Activated CD4-positive, alpha-beta T cell treated with anti-CD3 and anti-CD28 coated beads, Interleukin-2, amount 50 U/mL, for 16 hours (primary cell): ENCODE measurements at places on chromosomes 16 and 17.
A peak's percentile ranks its signal among the peaks of the same experiment; 100 is the strongest.

DNA sequence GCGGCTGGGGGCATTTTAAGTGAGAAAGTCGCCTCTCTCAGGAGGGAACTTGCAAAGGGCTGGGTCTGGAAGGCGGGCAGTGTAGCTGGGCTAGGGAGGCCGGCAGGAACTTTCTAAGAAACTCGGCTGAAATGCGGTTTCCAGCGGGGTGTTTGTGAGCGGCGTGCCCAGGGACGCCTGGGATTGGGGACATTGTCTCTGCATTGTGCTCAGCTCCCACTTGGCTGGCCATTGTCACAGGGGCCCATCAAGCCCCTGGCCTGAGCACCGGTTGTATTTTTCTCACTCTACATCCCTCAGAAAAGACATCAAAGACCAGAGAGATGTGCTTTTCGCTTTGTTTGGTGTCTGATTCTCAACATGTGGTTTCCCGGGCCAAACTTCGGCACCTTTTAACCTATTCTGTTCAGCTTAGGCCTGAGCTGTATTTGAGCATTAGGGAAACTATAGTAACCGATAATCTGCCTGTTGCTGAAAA, 291.1 kb upstream of the IRX3 start:
- DNase-seq, result no peak

GRCh38 chr16:10202649-10203048, 20.4 kb upstream of the GRIN2A start:
- no peak for DNase-seq

GRCh38 chr17:78324391-78325075, 35.3 kb downstream of the SOCS3 start:
- no peak for DNase-seq

GRCh38 chr17:12691173-12691572, 25.5 kb downstream of the MYOCD start:
- DNase-seq, result no peak

DNA sequence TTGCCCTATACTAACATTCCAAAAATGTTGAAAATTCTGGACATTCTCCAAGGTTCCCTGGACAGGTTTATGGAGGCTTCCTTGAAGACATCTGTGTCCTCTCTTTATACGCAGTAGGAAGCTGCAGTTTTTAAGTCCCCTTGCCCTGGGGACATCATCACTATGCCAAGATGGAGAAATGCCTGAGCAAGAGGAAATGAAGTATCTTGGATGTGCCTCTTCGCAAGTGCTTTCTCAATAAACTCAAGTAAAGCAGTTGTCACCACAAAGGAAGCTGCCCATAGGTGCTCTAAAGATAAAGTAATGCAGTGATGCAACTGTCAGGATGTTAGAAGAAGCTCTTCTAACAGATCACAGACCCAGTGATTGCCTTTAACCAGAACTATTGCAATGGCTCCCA, 71.0 kb downstream of the CDYL2 start:
- no peak for DNase-seq

- peak; percentile 90 for DNase-seq
Measured at GRCh38 chr17:78805301-78805700, 23.2 kb upstream of the CYTH1 start.

- peak; percentile 39 for DNase-seq
Measured at GRCh38 chr16:19808061-19808641, 76.5 kb downstream of the GPRC5B start.

DNA sequence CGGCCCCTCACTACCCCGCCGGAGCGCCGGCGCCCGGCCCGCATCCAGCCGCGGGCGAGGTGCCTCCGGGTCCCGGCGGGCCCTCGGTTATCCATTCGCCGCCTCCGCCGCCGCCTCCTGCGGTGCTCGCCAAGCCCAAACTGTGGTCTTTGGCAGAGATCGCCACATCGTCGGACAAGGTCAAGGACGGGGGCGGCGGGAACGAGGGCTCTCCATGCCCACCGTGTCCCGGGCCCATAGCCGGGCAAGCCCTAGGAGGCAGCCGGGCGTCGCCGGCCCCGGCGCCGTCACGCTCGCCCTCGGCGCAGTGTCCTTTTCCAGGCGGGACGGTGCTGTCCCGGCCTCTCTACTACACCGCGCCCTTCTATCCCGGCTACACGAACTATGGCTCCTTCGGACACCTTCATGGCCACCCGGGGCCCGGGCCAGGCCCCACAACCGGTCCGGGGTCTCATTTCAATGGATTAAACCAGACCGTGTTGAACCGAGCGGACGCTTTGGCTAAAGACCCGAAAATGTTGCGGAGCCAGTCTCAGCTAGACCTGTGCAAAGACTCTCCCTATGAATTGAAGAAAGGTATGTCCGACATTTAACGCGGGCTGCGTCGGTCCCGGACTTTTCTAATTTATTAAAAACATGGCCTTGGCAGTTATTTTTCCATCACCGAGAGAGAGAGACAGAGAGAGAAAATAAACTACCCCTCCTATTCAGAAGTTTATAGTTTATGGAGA, 2.8 kb downstream of the IRX5 start:
- DNase-seq, result no peak

DNA sequence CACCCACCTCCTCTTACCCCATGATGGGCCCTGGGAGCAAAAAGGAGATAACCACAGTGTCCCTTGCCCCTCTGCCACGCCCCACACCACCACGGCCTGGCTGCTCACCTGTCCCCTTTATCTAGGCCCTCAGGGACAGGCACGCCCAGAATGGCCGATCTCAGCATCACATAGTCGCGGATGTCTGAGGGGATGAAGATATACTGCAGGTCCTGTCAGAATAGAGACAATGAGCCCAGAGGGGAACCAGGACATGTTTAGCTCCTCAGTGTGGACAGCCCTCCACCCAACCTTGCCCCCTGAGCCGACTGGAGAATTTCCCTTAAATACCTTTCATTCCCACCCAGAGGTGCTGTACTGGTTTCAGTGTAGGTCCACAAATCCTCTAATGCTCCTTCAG, 15.2 kb downstream of the ST6GALNAC2 start:
- no peak for DNase-seq

DNA sequence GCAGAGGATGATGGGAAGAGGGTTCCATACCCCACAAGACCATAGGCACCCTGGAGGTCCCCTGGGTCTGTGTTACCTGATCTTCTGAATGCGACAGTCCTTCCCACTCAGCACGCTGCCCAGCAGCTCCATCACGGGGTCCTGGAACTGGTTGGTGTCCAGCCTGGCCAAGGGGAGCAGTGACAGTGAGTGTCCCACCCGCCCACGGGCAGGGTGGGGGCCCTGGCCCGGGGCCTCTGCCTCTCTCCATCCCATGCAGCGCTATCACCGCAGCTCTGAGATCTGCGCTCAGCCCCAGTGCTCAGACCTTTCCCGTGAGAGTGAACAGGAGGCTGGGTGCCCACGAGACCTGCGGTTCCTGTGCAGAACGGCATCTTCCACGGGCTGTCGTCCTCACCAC, 15.6 kb downstream of the NLRC3 start:
- no peak for DNase-seq

- no peak for DNase-seq
Measured at GRCh38 chr17:31758646-31759045, 100.4 kb downstream of the COPRS start.

- DNase-seq, result no peak
Measured at GRCh38 chr16:55016515-55016914, 85.8 kb downstream of the IRX5 start.

GRCh38 chr16:11586378-11586855, 302 bp downstream of the LITAF start:
- DNase-seq, result no peak

- DNase-seq, result no peak
Measured at GRCh38 chr16:13883881-13884280, 36.1 kb upstream of the ERCC4 start.

GRCh38 chr16:66020642-66021041, 345.8 kb upstream of the CDH5 start:
- DNase-seq, result peak; percentile 1

DNA sequence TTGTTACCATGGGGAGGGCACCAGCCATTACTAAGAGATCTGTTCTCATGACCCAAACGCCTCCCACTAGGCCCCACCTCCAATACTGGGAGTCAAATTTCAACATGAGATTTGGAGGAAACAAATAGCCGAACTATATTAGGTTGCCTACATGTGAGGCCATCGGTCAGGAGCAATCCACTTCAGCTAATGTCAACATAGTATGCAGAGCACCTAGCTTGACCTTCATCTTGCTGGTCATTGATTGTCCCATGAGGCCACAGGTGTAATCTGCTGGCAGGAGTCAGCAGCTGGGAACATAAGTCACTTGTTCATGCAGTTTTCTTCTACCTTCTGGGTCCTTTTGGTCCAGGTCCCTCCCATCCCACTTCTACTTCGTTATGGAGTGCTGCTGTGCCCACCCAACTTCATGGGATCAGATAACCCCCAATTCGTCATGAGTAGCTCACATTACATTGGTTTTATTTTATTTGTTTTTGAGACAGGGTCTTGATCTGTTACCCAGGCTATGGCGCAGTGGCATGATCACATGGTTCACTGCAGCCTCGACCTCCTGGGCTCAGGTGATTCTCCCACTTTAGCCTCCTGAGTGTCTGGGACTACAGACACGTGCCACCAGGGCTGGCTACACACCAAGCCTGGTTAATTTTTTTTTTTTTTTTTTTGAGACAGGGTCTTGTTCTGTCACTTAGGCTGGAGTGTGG, 5.9 kb upstream of the KPNA2 start:
- no peak for DNase-seq

- DNase-seq, result no peak
Measured at GRCh38 chr16:12392585-12393091, 411.0 kb downstream of the CPPED1 start.

GRCh38 chr17:19024101-19025078, 19.8 kb upstream of the FAM83G start:
- DNase-seq, result no peak

DNA sequence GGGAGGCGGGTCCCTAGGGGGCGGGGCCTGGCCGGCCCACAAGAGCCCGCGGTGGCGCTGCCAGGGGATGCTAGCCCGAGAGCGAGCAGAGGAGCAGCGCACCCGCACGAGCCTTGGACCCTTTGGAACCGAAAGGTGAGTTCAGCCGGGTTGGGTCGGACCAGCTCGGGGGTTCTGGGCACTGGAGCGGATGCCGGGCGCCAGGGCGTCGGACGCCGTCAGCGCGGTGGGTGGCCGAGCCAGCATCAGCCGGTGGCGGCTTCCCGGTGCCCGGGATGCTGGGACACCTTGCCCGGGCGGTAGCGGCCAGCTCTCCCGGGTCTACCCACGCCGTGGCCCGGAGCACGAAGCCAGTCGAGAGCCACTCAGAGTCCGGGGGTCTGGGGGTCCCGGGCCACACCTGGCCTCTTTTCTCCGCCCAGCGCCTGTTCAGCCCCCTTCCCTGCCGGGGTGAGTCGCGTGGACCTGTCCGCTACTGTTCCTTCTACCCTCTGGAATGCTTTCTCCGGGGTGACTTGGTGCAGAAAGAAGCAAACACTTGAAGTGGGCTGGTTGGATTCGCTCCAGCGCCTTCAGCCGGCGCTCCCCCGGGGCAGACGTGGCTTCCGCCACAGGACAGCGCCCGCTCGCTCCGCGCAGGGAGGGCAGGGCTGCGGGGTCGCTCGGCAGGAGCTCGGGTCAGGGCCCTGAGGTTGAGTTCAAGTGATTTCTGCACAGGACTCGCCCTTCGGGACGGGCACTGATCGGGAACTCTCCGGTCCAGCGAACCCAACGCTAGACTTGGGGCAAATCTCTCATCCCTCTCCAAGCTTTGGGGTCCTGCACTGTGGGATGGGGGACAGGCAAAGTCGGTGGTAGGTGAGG, at the start of gene SCNN1G:
Gene SCNN1G (plus strand): TSS at position 67 of the 864 bp plus-strand sequence. CDS start 3,527 bp downstream, outside the sequence.
- no peak for DNase-seq

- no peak for DNase-seq
Measured at GRCh38 chr17:82893779-82894178, 54.0 kb upstream of the ZNF750 start.

DNA sequence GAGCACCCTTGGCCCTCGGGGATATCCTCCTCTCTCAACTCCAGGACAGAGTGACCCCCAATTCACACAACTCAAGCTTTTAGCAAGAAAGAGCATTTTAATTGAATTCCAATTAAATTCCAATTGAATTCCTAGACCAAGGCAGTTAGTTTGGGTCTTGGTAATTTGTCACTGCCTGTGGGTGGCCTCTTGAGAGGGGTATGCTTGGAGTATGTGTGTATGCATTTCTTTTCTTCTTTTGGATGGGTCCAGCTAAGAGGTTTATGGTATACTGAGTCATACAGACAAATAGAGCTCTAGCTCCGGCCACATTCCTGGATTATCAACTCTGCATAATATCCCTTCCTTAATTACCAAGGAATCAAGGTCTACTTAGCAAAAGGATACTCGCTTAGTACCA, 136.7 kb downstream of the PCTP start:
- no peak for DNase-seq

GRCh38 chr17:70597774-70598173, 428.4 kb downstream of the KCNJ2 start:
- DNase-seq, result no peak

GRCh38 chr16:75416904-75417565, 16.3 kb downstream of the CFDP1 start:
- no peak for DNase-seq

DNA sequence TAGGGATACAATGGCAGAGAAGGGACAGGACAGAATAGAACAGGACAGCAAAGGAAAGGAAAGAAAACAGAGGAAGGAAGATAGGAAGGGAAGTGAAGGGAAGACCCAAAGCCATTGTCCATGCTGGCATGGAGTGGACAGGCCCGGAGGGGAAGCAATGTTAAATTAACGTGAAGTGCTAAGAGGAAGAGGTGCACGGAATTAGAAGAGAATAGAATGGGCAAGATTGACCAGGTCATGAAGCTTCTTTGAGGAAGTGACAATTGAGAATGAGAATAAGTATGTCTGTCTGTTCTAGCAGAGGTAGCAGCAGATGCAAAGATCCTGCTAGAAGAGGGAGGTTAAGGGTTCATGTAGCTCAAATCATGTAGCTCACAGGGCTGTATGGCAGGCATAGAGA, 117.2 kb downstream of the MAF start:
- no peak for DNase-seq

- no peak for DNase-seq
Measured at GRCh38 chr17:39205112-39205526, 5.0 kb downstream of the RPL19 start.

DNA sequence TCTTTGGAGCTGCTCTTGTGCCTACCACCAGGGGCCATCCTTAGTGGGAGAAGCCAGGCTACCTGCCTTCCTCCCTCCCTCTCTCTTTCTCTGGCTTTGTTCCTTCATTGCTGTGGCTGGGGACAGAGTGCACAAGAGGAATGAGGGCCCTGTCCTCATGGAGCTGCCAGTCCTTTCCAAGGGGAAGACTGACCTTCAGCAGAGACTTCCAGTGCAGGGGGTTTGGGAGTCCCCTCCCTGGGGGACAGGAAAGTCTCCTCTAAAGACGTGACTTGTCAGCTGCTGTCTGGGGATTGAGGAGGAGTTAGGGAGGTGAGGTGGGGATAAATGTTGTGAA, 108.1 kb downstream of the CMIP start:
- DNase-seq, result no peak

GRCh38 chr17:6069539-6070429, at the start of gene WSCD1:
Gene WSCD1, plus strand, starts transcription at chr17:6070379. Its CDS starts 10,280 bp downstream, at chr17:6080659.
- no peak for DNase-seq

GRCh38 chr17:39071573-39071972, 79.9 kb downstream of the PLXDC1 start:
- no peak for DNase-seq

DNA sequence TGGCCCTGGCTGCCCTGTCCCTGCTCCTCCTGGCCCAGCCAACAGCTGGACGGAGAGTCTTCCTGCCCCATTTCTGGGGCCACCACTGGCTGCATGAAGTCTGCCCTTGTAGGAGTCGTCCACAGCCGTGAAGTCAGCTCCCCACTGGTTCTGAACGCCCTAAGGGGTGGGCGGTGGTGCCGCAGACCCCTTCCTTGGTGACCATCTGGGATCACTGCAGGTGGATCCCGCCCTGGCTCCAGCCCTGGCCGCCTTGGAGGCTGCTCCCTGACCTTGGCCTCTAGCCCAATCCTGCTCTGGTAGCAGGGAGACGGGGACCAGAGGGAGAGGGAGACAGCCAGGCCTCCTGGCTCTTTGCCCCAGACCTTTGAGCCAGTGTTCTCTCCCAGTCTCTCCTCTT, 35.4 kb downstream of the MGAT5B start:
- DNase-seq, result no peak
